ENCODE measurements at places on chromosomes 3 and 15.

GRCh38 chr3:191331388-191331787 is 1.1 kb upstream of the UTS2B start:
- DNase-seq = no peak

- DNase-seq = no peak
Observed at GRCh38 chr3:66823009-66823397, 175.1 kb upstream of the KBTBD8 start.

- DNase-seq = no peak
Observed at GRCh38 chr15:71131601-71132362, 16.5 kb downstream of the THSD4 start.

GRCh38 chr3:62011666-62012065 is 361.7 kb downstream of the FEZF2 start:
- no peak for DNase-seq

DNA sequence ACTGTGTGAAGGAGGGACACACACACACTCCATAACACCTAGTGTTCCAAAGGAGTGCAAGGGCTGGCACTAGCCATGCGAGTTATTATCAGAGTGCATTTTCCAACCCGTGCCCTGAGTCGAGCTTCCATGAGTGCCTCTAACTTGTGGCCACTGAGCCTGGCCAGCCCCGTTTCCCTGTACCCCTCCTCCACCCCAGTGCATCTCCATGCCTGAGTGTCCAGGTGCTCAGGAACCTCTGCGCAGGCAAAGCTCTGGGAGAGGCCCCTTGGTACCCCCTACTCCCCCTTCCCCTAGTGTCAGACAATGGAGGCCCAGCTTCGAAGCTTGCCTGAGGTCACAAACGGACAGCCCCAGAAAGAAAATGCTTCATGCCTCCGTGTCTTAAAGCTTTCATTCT is 45.2 kb upstream of the HES1 start:
- no peak for DNase-seq

- DNase-seq = no peak
Observed at GRCh38 chr3:17908399-17909191, 166.2 kb upstream of the TBC1D5 start.

DNA sequence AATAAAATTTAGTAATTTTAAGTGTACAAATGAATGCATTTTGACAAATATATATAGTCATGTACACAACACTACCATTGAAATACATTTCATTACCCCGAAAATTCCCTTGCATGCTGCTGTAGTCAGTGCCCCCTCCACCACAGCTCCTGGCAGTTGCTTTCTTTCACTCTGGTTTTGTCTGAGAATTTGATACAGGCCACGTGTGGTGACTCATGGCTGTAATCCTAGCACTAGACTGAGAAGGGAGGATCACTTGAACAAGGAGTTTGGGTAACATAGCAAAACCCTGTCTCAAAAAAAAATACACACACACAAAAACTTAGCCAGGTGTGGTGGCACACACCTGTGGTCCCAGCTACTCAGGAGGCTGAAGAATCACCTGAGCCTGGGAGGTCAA is 65.4 kb downstream of the TFRC start:
- DNase-seq = no peak

DNA sequence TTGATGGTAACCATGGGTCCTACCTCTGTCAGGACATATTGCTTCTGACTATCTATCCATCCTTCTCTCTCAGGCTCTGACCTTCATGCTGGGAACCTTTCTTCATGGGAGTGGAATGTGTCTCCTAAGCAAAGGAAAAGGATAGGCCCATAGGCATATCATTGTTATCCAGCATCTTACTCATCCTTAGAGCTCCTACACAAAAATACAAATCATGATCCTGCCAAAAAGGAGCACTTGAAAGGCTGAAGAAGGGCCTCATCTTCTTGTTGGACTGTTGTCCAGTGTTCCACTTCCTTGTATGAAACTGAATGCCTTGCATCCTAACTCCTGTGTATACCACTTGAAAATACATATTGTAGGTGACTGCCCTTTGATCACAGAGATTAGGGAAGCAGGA is 96.1 kb upstream of the SOX2 start:
- DNase-seq = no peak

DNA sequence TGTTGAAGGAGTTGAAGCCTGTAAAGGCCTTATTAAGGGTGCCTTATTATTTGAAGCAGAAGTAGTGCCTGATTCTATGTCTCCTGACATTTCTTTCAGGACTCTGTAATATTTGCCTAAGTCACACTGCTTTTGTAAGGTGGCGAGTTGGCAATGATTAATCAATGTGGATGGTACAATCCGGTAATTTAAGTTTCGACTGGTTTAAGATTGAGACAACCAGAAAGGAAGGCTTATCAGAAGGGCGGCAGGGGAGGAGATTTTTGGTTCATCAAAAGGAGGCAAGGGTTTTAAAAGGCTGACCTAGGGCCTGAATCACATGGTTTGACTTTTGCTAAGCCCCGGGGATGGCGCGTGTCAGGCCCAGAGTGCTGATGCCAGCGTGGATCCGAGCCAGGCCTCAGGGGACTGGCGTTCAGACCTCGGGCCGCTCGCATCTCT is 830 bp upstream of the RNF13 start:
- DNase-seq = no peak

GRCh38 chr3:73773233-73773632 is 148.5 kb upstream of the PDZRN3 start:
- DNase-seq = no peak
